ENCODE measurements at places on chromosomes 2 and 18.

DNA sequence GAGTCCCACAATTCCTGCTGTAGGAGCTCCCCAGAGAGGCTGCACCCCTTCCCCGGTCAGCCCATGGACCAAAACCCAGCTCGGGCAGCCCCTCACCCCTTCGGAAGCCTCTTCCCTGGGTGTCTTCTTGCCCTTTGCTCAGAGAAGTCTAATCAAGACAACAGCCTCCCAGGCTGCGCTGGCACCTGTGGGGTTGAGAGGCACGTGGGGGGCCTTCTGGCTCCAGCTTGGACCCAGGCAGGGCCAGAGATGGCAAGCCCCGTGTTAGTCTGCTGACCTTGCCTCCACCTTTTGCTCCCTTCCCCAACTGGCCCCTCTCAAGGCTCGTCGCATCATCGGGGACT lies 10.4 kb downstream of the SLC4A3 start:
- no peak for DNase-seq

GRCh38 chr2:25276569-25277465 lies 64.9 kb downstream of the DNMT3A start:
- peak; percentile 94 for DNase-seq

DNA sequence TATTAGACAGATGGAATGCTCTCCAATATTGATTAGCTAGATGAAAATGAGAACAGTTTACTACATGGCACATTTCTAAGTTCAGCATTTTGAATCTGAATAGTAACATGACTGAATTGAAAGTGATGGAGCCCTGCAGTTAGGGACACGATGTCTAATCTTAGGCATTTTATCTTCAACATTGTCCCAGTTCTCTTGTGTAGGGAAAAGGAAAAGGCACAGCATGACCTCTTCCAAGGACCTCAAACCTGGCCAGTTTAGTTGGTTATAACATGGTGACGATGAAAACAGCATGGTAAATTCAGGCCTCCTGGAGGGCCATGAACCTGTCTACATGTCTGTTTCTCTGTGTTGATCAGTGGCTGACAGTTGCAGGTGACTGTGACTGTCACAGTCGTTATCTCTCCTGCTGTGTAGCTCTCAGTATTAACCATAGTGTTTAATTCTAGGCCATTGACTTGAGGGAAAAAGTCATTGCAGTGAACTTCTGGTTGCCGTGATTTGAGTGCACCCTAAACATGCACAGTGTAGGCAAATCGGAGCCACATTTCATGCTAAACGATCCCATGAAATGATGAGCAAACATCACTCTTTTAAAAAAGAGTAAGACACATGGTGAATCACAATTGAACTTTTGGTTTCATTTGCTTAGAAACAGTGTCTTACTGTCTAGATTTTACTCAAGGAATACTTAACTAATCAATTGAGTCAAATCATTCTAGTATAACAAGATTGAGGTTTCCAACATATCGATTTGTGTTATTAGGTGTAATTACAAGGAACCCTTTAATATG lies 129.7 kb downstream of the PHLPP1 start:
- peak; percentile 53 for DNase-seq

DNA sequence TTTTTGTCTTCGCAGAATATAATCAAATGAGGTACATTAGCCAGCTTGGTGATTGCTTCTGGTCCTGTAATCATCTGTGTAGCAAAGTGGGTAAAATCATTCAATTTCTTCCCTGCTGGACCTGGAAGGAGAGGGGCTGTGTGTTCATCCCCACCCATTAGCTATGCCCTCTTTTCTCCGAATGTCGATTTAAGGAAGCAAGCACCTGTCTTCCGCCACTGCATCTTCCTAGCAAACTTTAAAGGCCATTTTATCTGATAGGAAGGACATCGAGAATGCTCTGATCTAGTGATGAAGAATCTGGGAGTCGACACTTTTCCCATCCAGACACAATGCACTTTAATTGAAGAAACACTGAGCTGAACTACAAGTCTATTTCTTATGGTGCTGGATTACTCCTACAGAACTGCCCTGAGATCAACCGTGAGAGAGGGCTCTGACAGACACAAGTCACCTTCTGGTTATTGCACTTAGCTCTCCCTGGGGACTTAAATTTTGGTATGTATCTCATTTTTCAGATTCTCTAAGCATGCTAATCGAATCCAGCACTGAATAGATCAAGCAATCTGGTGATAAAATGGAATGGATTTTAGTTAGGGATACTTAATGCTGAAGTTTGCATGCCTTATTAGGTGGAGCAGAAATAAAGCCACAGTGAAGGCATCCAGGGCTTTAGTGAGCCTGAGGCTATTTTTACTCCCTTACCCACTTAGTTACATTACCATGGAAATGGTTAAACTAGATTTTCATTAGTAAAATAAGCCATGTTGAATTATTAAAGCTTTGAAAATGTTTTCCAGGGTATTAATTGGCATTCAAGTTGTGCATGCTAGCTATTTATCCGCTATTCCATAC lies 1.3 kb downstream of the NYAP2 start:
- no peak for DNase-seq

- DNase-seq: no peak
Observed at GRCh38 chr2:111202266-111203040, 81.7 kb downstream of the BCL2L11 start.

GRCh38 chr2:138475277-138475776 lies 26.2 kb upstream of the SPOPL start:
- no peak for DNase-seq

DNA sequence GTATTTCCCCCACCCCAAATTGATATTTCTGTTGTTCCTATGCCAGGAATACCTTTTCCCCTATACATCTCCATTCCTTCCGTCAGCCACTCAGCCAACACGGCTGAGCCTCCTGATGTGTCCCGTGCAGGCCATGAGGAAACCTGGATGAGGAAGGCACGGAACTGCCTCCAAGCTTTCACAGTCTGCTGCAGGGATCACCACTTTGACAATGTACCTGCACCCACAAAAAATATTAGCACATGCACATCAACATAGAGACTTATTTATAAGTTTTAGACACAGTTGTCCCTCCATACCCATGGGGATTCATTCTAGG lies 101.4 kb upstream of the PPP1CB start:
- DNase-seq: no peak

- DNase-seq: no peak
Observed at GRCh38 chr2:228762565-228762964, 508.5 kb downstream of the PID1 start.

DNA sequence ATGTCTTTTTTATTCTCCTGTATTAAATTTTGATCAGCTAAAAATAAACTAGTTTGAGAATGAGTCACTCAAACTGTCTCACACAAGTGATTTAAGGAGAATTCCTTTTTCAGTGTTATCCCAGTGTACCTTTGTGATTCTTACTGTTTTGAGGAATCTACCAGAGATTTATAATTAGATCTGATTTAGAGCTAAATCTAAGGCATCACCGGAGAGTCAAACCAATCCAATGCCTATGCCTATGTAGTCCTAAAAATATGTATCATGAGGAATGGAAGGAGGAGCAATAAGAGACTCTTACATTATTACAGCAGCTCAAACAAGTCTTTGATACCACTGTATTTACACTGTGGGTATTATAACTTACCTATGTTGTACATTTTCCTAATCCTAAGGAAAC lies 63.4 kb upstream of the CYP20A1 start:
- no peak for DNase-seq

- DNase-seq: peak; percentile 23
Observed at GRCh38 chr2:218863021-218863520, 3.5 kb downstream of the WNT6 start.

DNA sequence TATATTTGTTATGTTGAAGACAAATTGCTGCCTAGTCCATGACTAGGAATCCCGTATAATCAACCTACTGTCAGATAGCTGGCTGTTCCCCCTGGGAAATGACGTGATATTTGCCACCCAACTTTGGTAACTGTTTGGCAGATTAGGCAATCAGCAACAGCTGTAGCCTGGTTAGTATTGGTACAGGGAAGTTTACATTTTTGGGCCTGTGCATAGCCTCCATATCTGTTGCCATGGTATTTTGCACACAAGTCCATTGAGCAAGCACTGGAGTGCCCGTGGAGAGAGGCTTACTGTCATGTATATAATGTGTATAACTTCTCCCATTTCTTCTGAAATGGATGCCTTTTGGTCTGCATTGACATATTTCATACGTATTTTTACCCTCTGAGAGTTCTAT lies 27.7 kb downstream of the BIRC6 start:
- no peak for DNase-seq

GRCh38 chr2:238291550-238292281 lies 3.3 kb upstream of the PER2 start:
- no peak for DNase-seq

- DNase-seq: no peak
Observed at GRCh38 chr2:7180638-7181370, 263.6 kb downstream of the RNF144A start.

- no peak for DNase-seq
Observed at GRCh38 chr18:22302144-22302543, 115.6 kb downstream of the CTAGE1 start.

DNA sequence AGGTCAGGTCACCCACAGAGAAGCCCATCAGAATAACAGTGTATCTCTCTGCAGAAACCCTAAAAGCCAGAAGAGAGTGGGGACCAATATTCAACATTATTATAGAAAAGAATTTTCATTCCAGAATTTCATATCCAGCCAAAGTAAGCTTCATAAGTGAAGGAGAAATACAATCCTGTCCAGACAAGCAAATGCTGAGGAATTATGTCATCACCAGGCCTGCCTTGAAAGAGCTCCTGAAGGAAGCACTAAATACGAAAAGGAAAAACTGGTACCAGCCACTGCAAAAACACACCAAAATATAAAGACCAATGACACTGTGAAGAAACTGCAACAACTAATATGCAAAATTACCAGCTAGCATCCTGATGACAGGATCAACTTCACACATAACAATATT lies 260.0 kb upstream of the KYNU start:
- DNase-seq: no peak

GRCh38 chr2:65263262-65263661 lies 35.6 kb downstream of the ACTR2 start:
- DNase-seq: no peak

DNA sequence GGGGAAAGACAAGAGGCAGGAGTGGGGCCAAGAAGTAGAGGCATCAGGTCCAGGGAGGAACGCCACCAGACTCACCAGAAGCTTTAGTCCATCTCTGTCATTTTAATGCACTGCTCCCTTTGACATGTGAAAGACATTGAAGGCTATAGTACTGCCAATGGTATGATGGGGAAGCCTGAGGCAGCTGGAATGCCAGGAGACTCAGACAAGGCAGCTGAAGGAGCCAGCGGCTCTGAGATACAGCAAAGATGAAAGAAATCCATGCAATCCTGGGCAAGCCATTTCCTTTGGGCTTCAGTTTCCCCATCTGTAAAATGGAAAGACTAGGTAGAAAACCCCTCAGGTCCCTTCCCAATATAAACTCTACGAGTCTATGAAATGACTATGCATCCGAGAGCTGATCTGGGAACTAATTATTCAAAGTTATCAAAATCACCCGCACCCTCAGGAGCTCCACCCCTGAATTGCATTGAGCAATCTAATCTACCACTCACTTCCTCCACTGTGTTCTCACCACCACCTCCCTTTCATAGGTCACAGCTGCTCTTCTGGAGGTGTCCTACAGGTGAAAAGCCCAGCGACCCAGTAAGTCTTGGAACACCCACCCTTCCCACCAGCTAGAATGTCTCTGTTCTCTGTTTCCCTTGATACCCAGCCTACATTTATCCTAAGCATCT lies 3.1 kb downstream of the CXCR2 start:
- no peak for DNase-seq

GRCh38 chr2:162219426-162219825 lies 23.8 kb downstream of the FAP start:
- no peak for DNase-seq

DNA sequence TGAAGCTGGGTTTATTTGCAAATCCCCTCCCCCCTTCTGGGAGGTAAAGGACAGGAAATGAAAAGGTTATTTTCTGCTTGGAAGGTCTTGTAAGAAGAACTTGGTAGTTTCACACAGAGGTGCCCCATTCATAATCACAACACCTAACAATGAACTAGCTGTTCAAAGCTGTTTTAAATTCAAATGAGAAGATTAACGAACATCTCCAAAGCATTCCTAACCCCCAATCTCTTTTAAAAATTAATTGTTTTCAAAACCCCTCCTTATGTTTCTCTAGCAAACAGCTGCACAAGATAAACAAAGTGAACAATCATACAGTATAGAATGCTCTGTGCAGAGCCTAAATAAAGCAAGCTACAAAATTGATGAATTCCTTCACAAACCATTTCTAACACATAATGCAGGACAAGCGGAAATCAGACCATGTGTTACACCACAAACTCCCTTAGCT lies 271.4 kb downstream of the SATB2 start:
- DNase-seq: no peak

DNA sequence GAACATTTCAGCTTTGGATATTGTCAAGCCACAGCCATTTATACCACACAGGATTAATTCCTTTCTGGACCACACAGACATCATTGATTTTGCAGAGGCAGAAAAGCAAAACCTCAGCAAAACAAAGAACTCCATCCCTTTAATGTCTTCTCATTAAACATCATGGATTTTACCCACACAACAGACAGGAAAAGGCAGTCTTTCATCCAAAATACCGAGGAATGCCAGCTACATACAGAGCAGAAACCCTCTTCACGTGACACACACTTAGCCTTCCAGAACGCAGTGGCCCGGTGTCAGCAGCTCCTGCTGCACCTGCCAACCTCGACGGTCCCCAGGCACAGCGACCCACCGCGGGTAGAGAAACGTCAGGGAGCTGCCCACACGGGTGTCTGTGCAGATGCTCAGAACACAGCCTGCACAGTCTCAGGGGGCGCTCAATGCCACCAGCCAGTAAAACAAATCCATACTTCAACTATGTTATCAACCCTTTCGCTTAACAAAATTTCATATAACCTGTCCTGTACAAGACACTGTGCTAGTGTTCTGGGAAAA lies 304.5 kb downstream of the EIPR1 start:
- no peak for DNase-seq

GRCh38 chr2:215542690-215543089 lies 106.8 kb upstream of the FN1 start:
- DNase-seq: no peak

DNA sequence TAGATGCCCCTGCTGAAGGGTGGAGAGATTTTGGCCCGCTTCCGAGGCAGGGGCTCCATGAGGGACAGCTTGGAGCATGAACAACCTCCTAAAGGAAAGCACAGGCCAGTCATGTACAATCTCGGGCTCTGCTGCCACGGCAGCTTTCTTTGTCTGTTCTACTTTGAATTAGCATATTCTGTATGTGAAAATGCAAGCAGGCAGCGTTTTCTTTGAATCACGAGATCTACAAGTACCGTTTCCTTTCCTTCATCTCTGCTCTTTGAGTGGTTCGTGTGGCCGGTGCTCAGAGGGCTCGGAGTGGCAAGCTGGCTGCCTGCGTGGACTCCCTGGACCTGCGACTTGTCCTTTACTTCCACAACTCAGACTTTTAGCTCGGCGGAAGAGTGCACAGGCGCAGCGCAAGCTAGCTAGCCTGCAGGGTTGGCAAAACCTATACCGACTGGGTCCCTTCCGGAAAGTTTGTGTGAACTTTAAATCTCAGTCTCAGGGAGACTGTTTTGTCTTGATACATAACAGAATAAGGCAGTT lies 6.9 kb downstream of the TWIST2 start:
- peak; percentile 37 for DNase-seq

GRCh38 chr2:216109962-216110614 lies 940 bp downstream of the XRCC5 start:
- no peak for DNase-seq

Measured in activated CD8-positive, alpha-beta memory T cell treated with anti-CD3 and anti-CD28 coated beads, Interleukin-2, amount 50 U/mL, for 48 hours (primary cell).